ENCODE measurements at places on chromosomes 5 and 9.

- no peak for DNase-seq
Observed at GRCh38 chr5:96687080-96687479, 24.9 kb downstream of the CAST start.

- DNase-seq: peak; percentile 65
Observed at GRCh38 chr5:116032094-116032517, at the start of gene ARL14EPL. Gene ARL14EPL, plus strand, starts transcription at chr5:116032472. Its CDS starts 18,994 bp downstream, at chr5:116051466.

DNA sequence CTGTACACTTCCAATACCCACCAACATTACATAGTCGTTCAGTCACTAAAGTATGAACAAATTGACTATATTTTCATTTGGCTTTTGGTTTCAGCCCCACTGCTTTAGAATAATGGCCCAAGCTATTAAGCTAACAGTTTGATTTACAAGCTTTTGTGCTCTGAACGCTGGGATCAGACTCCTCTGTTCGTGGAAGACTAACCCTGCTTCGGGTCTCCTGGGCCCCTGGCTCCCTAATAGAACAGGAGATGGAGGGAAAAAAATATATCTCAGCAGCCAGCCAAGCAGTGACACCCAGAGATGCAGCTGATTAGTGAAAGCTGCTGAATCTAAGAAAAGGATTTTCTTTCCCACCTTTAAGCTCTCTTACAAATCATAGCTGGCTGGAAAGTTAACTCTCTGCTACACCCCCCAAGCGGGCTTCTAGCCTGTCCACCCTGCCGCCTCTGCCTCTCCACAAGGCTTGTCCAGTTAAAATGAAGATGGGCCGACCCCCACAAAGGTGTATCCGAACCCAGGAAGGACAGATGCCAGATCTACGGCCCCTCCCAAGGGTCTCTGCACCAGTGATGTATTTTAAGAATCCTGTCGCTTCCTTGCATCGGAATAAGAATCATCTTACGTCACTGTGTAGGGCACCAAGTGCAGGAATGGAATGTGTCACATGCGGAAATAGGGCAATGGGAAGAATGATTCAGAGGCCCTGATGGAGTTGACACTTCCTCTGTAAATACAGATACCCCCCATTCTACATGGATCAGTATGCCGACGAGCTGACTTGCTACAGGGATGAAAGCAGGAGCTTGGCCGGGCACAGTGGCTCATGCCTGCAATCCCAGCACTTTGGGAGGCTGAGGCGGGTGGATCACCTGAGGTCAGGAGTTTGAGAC lies 33.4 kb upstream of the BARHL1 start:
- no peak for DNase-seq

- peak; percentile 30 for DNase-seq
Observed at GRCh38 chr9:34540827-34541226, 18.0 kb upstream of the ENHO start.

DNA sequence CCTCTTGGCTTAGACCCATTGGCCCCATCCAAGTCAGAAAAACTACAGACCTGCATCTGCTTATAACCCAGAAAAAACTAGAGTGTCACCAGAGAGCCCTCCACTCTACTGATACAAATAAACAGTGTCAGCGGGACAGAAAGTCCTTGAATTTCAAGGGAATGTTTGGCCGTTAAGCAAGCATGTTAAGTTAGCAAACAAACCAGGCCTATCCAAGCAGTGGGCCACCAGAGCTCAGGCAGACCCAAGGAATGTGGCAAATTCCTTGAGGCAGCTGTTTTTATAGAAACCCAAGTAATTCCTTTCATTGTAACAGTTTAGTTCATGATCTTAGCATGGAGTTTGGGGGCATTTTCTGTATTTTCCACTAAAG lies 70.9 kb downstream of the PRLR start:
- no peak for DNase-seq

DNA sequence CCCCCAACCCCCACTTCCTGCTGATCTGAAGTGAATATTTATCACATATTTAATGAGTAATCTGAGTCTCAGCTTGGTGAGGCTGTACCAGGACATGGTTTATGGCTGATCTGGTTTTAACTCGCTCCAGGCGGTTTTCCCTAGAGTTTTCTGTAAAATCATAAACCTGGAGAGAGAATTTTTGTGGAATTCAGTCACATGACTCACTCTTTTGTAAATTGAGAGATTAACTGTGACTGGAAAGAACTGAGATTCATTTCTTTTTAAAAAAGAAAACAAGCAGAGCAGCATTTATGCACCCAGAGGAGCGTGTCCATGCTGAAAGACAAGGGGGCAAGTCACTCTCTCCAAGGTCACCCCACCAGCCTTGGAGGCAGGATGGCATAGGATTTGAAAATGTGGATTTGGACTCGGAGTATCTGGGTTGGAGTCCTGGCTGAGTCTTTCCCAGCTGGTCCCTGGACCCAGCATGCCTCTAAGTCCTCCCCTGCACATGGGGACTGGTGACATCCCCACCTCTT lies 81.8 kb downstream of the ZNF618 start:
- DNase-seq: peak; percentile 88

- no peak for DNase-seq
Observed at GRCh38 chr9:118058227-118058626, 354.0 kb downstream of the TLR4 start.

- DNase-seq: no peak
Observed at GRCh38 chr9:109228093-109228642, 61.1 kb upstream of the FRRS1L start.

GRCh38 chr9:95735701-95736100 lies 139.8 kb upstream of the ERCC6L2 start:
- DNase-seq: no peak

DNA sequence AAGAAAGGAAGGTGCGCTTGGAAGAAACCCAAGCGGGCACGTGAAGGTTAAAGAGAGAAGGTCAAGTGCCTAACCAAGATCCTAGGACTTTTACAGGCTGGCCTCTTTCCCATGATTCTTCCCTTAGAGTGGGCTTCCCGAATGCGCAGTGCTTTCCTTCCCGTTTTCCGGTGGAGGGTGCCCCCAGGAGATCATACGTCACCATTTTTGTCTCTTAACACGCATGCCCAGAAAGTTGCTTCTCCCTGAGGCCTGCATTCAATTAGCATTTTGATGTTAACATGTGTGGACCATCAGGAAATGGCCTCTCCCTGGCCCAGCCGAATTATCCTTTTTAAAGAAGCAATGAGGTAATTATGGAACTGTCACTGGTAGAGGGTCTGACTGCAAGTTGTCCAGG lies 1.9 kb upstream of the RUSC2 start:
- DNase-seq: no peak

DNA sequence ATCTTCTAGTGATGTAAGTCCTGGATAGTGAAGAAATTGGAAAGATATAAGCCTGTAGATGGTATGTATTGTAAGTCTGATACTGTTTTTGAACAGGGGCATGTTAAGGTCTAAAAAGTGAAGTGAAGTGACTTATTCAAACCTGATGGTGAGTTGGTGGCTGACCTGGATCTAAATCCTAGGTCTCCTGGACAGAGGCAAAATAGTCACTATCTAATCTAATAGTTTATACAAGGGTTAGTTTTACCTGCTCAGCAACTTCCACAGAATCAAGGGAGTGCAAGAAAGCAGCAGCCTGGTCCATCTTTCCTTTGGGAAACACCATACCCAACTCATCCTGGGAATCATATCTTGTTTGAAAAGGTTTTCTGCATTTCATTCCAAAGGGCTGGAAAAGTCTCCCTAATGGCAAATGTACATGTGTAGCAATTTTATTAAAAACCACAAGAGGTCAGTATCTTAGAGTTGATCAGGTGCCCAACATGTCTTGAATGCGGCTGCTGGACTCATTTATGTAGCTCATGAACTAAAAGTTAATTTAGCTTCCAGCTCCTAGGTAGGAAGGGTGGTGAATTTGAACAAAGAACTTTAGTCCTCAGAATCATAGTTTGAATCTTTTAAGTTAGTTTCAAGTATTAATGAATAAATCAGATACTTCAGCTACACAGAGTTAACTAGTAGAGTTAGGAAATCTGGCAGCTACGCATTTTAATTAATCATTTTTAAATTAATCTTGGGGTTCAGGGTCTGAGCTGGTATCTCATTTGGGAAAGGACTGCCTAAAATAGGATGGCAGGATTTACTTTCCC lies 26.0 kb downstream of the SKP2 start:
- peak; percentile 27 for DNase-seq

DNA sequence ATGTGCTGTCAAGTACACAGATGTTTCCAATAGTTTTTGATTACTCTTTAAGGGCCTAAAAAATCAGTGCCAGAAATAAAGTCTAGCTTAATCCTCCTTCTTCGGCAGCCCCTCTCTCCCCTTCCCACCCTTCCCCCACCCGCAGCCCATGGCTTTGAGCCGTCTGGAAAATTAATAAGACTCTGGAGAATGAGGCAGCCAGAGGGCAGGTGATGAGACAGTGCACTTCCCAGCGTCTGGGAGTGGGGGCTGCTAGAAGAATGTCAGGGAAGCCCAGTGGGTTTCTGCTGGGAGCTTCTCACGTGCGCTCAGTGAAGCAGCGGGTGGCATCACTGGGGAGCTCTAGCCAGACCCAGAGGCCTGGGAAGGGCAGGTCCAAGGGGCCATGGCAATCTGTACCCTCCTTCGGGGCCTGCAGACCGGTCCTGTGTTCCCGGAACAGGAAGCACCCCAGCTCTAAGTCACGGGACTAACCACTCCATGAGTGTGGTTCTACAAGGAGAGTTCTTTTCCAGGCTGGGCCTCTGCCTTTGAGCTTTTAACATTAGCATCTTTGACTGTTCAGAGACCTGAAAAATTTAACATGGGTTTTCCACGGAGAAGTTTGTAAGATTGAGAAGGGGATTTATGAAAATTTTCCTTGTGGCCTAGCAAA lies 164.8 kb upstream of the OTULINL start:
- no peak for DNase-seq

GRCh38 chr9:127885508-127886281 lies 8.2 kb upstream of the AK1 start:
- no peak for DNase-seq

DNA sequence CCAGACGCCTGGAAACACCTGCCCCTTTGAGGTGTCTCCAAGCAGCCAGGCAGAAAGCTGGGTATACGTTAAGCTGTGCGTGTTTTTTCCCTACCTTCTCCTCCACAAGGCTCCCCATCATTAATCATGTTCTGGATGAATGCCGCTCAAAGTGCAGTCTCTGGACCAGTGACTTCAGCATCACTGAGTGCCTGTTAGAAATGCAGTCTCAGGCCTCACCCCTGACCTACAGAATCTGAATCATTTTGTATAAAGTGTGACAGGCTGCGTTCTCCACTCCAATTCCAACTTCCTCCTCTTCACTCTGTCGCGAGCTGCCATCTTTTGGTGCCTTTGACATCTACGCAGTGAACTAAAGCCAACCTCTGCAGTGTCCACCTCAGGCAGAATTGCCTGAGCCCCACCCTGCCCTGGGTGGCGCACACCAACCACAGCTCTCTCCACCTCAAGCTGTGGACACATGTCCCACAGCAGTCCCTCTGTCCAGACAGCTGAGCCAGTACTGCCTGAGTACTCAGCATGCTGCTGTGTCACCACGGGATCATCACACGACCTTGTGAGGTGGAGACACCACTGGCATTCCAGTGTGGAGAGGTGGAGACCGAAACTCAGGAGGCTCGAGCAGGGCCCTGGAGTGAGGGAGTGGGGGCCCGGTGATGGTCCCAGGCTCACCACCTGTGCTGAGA lies 14.2 kb downstream of the PTPN3 start:
- no peak for DNase-seq

GRCh38 chr5:135703016-135703550 lies 124.3 kb upstream of the CXCL14 start:
- no peak for DNase-seq

DNA sequence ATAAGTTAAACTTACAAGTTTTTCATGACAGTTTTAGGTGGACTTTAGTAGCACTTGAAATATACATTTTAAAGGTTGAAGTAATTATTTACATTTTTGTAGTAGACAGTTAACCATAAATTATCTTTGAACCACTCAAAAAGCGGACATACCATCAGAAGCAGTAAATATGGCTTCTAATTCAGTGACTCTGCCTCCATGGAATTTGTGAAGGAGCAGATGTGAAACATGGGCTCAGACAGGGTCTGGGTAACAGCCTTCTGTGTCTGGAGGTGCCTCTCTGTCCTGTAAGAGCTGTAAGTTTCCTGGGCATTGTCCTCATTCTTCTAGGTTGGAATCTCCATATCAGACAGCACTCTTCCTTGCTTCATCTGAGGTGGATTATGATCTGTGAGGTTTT lies 12.4 kb downstream of the RLN2 start:
- no peak for DNase-seq

DNA sequence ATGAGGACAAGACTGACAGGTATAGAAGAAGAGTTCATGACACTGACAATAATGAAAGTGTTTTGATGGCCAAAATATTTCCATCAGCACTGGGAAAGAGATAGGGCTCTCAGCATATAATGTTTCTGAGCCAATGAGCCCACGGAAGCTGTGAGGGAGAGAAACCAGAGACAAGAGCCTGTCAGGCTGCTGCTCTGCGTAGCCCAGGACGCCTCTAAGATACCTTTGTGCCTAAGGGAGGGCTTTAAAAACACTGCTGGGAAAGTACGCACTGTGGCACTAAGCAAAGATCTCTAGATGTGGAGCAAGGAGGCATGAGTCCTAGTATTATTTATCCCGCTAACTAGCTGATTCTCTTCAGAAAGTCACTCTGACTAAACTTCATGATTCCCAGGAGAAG lies 11.0 kb upstream of the ELAVL2 start:
- DNase-seq: no peak

DNA sequence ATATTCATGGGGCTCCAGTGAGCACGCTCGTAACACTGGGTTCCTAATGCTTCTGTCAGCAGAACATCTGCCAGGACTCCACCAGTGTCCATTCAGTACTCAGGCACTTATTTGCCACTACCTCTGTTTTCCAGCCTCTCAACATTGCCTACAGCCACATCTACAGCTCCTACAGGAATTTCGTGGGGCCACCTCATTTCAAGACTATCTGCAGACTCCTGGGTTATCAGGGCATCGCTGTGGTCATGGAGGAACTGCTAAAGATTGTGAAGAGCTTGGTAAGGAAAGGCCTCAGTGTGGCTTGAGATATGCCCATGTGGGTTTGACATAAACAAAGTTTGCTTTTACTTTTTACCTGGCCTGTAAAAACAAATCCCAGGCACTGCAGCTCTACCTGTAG lies 92.9 kb downstream of the CYFIP2 start:
- no peak for DNase-seq

DNA sequence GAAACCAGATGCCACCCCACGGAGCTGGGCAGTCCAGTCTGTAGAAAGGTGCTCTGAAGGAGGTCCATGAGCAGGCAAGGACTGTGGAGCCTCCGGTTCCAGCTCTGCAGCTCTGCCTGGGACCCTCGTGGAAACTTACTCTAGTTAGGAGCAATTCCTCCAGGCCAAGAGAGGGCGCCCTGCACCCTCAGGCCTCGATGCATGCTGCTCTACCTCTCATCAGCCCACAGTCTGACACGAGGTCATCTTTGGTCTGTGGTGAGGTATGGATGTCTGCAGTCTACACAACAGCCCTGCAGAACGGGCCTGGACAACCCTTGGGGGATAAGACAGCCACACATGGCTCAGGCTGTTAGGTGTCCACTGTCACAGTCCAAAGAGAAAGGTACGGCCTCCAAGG lies 50.6 kb upstream of the UBTD2 start:
- no peak for DNase-seq

GRCh38 chr9:18362901-18363685 lies 110.9 kb upstream of the ADAMTSL1 start:
- DNase-seq: no peak
